Activated T-helper 1 cell treated with Interleukin-2 at 50 U/mL for 16 hours (primary cell): ENCODE measurements at places on chromosomes 3 and 15.

GRCh38 chr15:31306426-31307269 is 20.0 kb upstream of the KLF13 start:
- DNase-seq, result no peak

GRCh38 chr3:104911376-104911775 is 455.3 kb upstream of the ALCAM start:
- no peak for DNase-seq

DNA sequence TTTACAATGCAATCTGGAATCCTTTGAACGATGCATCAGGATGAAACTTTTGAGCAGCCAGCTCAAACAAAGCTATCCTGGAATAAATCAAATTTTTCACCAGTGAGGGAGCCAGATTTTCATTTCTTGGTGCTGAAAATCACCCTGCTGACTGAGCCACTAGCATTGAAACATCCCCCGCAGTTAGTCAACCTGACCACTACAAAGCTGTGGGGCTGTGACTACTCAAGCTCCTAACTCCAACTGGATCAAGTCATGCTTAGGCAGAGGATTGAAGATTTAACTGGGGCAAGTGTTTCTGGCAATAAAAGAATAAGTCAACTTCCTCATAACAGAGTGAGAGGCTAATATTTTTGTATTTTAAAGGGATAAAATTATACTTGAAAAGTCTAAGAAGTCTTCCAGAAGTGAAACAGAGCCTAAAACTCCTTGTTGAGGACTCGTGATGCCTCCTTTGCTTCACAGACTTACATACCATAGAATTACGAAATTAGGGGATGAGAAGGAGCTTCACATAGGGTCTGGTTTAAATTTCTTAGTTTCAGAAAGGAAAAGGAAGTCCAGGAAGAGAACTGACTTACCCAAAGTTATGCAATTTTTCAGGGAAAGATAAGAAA is 177.8 kb downstream of the SERPINI1 start:
- no peak for DNase-seq

GRCh38 chr3:152516216-152516615 is 247.5 kb downstream of the MBNL1 start:
- DNase-seq, result no peak

DNA sequence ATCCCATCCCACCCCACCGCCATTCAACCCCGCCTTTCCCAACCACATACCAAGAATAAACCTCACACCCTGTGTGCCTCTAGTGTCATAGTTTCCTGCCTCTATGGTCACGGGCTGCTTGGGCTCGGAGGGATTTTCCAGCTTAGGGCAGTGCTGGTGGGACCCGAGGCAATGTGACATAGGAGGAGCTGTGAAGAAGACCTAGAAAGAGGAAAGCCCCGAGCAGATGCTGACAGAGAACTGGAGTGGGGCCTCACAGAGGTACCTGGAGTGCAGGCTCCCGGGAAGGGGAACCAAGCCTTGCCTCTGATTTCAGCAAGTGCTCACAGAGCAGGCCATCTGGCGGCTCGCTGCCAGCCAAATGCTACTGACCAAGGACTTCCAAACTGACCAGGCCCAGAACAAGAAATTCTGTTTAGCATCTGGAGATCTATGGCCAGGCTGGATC is 27.5 kb downstream of the BHLHE40 start:
- peak; percentile 38 for DNase-seq

DNA sequence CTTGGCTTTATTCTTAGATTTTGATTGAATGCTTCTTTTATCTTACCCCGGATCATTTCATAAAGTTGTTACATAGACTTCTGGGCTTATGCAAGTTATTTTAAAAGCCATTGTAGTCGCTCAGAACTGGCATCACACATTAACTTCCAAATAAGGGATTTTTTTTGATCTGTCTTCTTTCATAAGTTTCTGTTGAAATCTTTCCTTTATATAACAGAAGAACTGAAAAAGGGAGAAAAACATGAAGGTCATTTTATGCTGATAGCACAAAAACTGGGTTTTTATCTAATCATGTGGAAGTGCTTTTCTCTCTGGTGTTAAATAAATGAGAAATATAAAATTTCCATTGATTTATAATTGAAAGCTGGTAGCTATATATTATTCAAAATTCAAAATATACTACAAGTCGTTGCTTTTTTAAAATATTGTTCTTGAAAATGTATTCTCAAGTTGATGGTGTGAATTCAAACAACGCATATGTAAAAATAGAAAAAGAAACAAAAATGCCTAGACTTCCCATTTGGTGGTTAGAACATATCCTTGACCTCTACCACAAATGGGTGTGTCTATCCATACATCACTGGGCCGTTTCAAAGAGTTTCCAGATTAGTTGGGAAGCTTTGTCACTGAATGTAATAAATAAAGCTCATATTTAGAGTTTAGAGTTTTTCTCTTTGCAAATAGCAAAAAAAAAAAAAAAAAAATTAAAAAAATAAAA is 258.3 kb upstream of the ZPLD1 start:
- no peak for DNase-seq

DNA sequence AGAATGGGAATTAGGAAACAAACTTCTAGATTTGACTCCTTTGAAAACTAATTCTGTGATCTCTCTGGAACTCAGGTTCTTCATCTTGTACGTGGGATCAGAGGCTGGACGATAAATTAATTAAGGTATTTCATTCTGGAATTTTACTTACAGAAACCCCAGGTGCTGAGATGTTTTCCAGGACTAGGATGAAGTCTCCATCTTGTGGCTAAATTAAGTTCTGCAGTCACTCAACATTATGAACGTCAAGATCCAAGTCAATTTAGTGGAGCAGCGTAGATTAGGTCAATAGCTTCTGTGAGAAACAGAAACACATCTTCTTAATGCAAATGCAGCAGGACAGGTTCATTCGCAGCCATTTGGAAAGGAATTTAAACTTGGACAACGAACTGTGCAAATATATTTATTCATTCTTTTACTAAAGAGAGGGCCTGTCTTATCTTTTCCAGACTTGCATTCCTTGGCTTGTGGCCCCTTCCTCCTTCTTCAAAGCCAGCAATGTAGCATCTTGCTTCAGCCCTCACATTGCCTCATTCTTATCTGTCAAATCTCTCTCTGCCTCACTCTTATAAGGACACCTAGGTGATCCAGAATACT is 26.7 kb upstream of the TMC3 start:
- no peak for DNase-seq

DNA sequence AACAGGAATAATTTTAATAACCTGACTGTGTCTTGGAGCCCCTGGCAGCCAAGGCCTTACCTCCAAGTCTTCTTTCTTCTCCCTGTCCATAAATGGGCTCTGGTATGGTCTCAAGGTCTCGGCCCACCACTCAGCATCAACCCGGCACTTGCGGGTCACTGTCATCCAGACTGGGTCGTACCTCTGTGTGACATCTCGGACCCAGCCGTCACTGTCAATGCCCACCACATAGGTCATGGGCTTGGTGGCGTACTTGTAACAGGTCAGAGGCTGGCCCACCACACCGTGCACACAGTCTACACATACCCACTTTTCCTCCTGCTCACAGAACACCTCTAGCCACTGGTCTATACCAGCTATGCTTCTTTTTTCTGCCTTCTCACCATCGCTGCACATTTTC is 20.4 kb downstream of the XPC start:
- DNase-seq, result no peak

DNA sequence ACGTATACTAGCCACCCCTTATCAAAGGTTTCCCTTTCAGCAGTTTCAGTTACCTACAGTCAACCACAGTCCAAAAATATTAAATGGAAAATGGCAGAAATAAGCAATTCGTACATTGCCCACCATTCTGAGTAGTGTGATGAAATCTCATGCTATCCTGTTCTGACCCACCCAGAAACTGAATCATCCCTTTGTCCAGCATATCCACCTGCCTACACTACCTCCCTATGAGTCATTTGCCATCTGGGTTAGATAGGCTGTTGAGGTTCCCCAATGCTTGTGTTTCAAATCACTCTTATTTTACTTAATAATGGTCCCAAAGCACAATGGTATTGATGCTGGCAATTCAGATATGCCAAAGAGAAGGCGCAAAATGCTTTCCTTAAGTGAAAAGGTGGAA is 15.3 kb upstream of the PHC3 start:
- no peak for DNase-seq

- peak; percentile 72 for DNase-seq
These were observed 29.2 kb downstream of the AP3B2 start for GRCh38 chr15:82680200-82681102.

- no peak for DNase-seq
These were observed 90.0 kb downstream of the MEGF11 start for GRCh38 chr15:66163553-66163952.

- no peak for DNase-seq
These were observed 89.4 kb upstream of the TJP1 start for GRCh38 chr15:29911705-29912104.

DNA sequence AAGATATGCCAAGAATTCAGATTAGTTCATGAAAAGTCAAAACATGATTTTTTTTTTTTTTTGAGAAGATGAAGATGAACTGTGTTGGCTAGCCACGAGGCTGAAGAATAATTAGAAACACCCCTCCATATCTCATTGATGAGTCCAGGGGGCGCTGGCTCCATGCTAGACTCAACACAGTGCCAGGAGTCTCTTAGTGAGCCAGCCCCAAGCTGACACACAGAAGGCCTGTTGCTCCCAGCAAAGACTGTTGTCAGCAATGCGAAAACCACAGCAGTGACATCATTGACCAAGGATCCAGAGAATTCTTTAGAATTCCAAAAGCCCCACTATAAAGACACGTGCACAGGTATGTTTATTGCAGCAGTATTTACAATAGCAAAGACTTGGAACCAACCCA is 185.2 kb downstream of the ANXA2 start:
- DNase-seq, result no peak

GRCh38 chr15:72785841-72786240 is 2.3 kb upstream of the ADPGK start:
- DNase-seq, result no peak

- DNase-seq, result no peak
These were observed 45.4 kb upstream of the TIPARP start for GRCh38 chr3:156628836-156629618.

DNA sequence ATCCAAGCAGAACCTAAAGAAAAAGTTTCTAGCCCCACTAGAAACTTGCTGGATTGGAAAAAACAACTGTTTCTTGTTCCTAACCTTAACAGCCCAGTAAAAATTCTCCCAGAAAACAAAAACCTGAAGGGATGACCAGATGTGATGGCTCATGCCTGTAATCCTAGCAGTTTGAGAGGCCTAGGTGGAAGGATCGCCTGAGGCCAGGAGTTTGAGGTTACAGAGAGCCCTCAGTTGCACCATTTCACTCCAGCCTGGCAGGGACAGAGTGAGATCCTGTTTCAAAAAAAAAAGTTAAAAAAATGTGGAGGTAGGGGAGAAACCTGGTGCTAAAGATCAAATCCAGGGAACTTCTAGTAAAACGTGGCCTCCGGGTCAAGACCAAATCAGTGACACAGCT is 38.6 kb upstream of the RAF1 start:
- DNase-seq, result no peak

DNA sequence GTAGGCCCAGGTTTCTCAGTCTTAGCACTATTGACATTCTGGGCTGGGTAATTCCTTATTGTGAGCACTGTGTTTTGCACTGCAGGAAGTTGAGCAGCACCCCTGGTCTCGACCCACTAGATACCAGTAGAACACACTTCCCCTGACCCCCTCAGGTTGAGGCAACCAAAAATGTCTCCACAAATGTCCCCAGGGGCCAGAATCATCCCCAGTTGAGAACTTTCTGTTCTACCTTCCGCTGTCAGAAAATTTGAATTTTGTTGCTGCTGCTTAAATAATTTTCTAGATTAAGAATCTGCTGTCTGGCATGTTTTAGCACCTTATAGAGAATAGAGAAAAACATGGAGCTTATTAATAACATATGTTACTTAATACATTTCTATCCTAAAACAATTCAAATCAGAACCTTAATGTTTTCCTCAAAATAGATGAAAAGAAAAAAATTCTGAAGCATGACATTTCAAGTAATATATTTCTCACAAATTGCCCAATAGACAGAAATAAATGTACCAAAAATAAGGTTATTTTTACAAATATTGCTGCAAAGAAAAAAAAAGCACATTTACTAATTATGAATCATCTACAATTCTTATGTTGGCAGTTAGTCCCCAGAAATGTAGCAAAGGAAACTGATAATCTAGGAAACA is 13.2 kb upstream of the THRB start:
- no peak for DNase-seq

GRCh38 chr15:96037584-96037983 is 292.9 kb upstream of the NR2F2 start:
- DNase-seq, result no peak

DNA sequence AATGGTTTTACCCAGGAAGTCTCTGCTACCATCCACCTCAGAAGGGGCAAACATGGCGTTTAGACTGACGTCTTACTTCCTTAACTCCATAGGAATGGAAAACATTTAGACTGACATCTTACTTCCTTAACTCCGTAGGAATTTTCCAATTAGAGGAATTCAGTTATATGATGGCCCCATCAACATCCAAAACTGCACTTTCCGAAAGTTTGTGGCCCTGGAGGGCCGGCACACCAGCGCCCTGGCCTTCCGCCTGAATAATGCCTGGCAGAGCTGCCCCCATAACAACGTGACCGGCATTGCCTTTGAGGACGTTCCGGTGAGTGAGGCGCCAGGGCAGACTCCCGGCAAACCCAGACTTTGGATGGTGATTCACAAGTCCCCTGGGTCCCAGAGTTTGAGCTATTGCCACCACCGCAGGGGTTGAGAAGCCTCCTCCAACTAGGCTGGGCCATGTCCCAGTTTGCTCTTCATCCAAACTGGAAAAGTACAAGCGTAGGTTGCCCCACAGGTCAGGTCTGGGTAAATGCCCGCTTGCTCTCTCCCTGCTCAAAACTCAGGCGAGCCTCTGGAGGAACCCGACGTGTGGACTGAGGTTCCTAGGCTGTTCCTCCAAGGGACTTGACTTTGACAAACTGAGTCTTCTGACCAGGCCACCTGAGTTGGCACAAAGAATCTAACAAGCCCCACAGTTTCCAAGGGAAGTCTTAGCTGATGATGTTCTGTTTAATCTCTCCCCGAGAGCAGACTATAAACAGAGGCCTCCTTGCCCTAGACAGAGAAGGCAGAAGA is 57.7 kb downstream of the MESD start:
- no peak for DNase-seq

- DNase-seq, result no peak
These were observed 41.8 kb upstream of the ARPP21 start for GRCh38 chr3:35597490-35597889.

- no peak for DNase-seq
These were observed 114.5 kb upstream of the ARPP21 start for GRCh38 chr3:35524856-35525255.

DNA sequence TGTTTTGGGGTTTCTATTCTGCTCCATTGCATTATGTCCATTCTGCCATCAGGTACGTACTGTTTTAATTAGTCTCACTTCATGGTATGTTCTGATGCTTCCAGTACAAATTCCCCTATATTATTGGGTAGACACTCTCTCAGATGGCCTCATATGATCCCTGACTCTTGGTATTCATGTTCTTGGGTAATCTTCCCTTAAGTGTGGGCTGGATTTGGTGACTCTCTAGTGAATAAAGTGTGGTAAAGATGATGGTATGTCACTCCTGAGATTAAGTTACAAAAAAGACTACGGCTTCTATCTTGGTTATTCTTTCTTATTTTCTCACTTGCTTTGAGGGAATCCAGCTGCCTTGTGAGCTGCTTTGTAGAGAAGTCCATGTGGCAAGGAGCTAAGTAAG is 89.6 kb upstream of the TBC1D5 start:
- DNase-seq, result no peak

GRCh38 chr3:185508335-185508991 is 9.6 kb upstream of the TMEM41A start:
- DNase-seq, result no peak

- DNase-seq, result no peak
These were observed 15.7 kb upstream of the RPLP1 start for GRCh38 chr15:69436951-69437350.

- no peak for DNase-seq
These were observed 30.3 kb upstream of the ARRDC4 start for GRCh38 chr15:97930230-97930629.

- no peak for DNase-seq
These were observed 28.5 kb downstream of the ATR start for GRCh38 chr3:142549986-142550385.
